ENCODE measurements at places on chromosomes 3 and 15. TPM values are rescaled to one million over a fixed set of nuclear protein-coding genes. Genes with fewer than 3 reads are reported as not detected.

Gene ANKDD1A
- polyA plus RNA-seq, result 4.6 TPM

Gene ALDH1L1
- 1.6 TPM for polyA plus RNA-seq

Gene GP5
- 0.07 TPM for polyA plus RNA-seq

Gene CCRL2
- polyA plus RNA-seq, result 0.57 TPM

Gene DIS3L
- 31.4 TPM for polyA plus RNA-seq

Gene THBS1
- polyA plus RNA-seq, result 74.5 TPM

Gene LEKR1
- polyA plus RNA-seq, result 0.96 TPM

Gene RFT1
- 11.9 TPM for polyA plus RNA-seq

Data from muscle of leg (tissue), 16 donors.